Stimulated activated CD4-positive, alpha-beta T cell treated with anti-CD3 and anti-CD28 coated beads, Interleukin-2, amount 100 ng/mL, for 24 hours (primary cell): ENCODE measurements at places on chromosomes 13 and 19.

DNA sequence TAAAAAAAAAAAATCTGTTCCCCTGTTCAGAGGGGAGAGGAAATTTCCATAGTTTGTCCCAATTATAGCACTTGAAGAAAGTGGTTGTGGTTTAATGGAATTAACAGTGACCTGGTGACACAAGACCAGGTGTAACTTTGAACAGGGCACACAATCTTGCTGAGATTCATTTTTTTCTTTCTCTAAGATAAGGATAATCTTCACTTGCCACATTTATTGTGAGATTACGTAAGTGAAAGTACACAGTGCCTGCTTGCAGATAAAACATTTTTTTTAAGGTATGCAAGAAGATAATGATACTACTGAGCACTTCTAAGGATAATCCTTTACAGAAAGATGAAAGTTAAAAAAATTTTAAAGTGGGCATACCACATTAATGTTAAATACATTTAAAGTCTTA, 448.1 kb downstream of the DIAPH3 start:
- no peak for DNase-seq

GRCh38 chr13:30936971-30937370, 4.5 kb downstream of the TEX26 start:
- no peak for DNase-seq

GRCh38 chr13:25453850-25454365, 82.1 kb downstream of the ATP8A2 start:
- no peak for DNase-seq

GRCh38 chr19:4390017-4390566, 10.3 kb downstream of the SH3GL1 start:
- no peak for DNase-seq

DNA sequence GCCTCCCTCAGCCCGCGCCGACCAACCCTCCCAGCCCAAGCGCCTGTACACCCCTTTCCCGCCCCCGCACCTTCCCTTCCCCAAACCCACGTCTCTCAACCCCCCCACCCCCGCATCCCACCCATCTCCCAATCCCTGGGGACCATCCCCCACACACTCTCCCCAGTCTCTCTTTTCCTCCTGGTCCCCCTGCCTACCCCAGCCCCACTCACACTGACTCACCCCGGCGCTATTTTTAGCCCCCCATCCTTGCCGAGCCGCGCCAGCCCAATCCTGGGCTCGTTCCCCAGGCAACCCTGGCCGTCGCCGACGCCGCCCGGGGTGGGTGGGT, 11.7 kb downstream of the CIC start:
- no peak for DNase-seq

DNA sequence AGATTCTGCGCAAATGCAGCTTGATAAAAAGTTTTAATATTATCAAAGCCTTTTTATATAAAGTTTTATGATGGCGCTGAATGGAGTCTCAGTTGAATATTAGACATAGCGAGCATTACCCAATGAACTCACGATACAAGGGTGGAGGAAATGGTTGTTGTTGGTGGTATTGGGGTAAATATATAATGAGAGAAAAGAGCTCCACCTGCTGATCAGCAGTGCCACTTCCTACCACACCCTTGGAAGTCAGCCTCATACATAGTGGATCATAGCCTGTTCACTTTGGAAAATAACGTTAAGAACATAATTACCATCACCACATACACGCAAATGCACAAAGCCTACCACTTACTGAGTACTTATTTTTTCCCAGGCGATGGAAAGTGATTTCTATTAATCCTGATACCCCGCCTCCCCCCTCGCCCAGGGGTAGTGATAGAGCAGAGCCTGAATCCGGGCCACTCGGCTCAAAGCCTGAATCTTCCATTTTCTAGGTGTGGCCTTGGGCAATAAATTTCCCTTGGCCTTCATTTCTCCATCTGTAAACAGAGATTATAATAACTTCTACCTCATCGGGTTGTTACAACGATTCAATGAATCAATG, 358.3 kb downstream of the KLF5 start:
- DNase-seq: no peak

DNA sequence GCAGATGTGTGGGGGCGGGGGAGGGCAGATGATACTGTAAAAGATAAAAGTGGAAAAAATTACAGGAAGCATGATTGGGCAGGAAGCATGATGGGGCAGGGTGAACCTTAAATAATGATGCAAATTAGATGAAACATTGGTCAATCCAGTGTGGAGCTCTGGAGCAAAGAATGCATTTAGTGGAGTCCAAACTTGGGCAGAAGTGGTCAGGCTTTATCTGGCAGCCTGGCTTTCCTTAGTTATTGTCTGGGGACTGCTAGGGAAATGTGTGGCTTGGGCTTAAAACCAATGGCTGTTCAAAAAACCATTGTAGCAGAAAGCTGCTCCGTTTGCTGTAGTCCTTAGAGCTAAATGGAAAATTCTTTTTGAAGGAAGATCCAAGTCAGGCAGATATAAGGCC, 1077.3 kb upstream of the MIR17HG start:
- DNase-seq: no peak

GRCh38 chr13:110520431-110521295, 40.9 kb downstream of the RAB20 start:
- no peak for DNase-seq

GRCh38 chr19:1651568-1652291, 685 bp downstream of the TCF3 start:
- DNase-seq: peak; percentile 45

DNA sequence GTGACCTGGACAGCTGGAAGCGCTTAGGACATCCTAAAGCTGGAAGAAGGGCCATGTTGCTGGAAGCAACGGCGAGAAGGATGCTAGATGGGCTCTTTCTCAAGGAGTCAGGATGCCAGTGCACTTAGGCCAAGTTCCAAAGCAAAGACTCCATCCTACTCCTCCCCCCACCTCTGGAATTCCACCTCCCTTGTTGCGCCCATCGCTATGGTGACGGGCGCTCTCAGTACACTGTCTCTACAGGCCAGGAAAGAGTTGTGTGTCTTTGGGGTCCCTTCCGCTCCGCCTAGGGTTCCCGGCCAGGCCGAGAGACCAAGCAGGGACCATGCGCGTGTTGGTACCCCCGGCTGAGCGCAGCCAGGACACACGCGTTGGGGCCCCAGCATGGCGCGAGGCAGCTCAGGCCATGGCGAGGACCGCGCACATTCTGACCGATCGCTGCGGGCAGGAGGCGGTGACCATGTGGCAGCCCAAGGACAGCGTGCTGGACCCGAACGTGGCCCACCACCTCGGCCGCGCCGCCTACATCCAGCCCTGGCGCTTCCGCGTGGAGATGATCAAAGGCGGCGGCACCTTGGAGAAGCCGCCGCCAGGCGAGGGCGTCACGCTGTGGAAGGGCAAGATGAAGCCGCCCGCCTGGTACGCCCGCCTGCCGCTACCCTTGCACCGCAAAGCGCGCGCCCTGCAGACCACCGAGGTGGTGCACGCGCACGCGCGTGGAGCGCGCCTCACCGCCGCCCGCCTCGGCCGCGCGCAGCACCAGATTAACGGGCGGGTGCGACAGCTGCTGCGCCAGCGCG, 31.0 kb upstream of the SLC1A6 start:
- DNase-seq: no peak

DNA sequence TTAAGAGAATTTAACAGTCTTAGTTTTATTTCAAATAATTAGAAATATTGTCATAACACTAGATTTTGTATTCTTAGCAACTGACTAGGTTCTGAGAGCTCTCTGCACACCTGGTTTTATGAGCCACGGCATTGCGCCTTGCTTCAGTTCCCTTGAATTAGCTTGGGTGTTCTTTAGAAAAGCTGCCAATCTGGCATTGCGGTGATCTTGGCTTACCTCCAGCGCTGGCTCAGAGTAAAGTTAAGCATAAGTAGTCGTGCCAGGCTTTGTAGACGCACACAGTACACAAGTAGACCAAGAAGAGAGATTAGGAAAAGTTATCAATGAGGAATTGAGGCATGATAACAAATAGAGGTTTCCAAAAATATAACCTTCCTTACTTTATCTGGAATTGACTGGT, 45.7 kb downstream of the TPP2 start:
- no peak for DNase-seq

- no peak for DNase-seq
These were observed 211.5 kb upstream of the KL start for GRCh38 chr13:32804673-32805230.

DNA sequence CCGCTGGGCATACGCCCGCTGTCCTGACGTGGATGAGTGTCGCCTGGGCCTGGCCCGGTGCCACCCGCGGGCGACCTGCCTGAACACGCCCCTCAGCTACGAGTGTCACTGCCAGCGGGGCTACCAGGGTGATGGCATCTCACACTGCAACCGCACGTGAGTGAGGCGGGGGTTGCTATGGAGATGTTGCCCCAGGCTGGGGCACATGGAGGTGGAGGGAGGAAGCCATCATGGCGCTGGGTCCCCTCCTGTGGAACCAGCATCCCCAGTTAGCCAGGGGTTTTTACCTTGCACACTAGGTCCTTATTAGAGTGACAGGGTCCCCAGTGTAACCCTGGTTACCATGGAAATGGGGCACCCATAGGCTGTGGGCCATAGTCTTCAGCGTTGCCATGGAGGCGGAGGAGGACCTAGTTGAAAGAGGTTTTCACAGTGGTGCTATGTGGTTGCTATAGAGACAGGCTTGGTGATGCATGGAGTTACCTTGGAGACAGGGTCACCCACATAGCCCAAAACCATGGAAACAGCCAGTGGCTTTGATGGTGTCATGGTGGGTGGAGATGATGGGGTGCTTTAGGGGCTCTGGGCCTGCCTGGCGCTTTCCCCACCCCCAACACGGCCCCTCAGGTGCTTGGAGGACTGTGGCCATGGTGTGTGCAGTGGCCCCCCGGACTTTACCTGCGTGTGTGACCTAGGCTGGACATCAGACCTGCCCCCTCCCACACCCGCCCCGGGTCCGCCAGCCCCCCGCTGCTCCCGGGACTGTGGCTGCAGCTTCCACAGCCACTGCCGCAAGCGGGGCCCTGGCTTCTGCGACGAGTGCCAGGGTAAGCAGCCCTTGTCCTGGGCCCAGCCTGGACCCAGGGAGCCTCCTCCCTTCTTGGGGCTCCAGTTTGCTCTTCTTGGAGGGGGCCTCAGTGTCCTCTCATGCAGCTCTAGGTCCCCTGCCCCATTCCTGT, 27.1 kb downstream of the MEGF8 start:
- no peak for DNase-seq

DNA sequence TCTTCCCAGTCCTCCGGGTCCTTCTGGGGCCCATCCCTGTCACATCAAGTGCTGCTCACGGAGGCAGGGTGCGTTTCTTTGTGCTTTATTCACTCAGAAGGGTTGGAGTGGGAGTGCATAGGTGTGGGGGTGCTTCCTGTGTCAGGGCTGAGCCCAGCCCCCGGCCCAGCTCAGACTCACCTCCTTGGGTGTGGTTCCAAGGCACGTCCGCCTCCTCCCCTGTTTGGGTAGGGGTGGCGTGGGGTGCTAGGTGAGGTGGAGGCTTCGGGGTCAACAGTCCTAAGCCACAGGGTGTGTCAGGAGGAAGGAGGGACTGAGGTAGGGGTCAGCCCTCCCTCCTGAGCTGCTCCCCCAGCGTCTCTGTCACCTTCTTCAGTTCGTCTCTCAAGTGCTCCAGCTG, 3.1 kb downstream of the CCER2 start:
- no peak for DNase-seq

- DNase-seq: peak; percentile 44
These were observed 1.3 kb downstream of the IL11 start for GRCh38 chr19:55368701-55369563.

GRCh38 chr19:57773488-57773887, 4.0 kb downstream of the ZNF586 start:
- no peak for DNase-seq

GRCh38 chr13:20684546-20684945, 19.0 kb upstream of the IL17D start:
- no peak for DNase-seq

- DNase-seq: no peak
These were observed 17.5 kb upstream of the PROZ start for GRCh38 chr13:113140677-113141600.

DNA sequence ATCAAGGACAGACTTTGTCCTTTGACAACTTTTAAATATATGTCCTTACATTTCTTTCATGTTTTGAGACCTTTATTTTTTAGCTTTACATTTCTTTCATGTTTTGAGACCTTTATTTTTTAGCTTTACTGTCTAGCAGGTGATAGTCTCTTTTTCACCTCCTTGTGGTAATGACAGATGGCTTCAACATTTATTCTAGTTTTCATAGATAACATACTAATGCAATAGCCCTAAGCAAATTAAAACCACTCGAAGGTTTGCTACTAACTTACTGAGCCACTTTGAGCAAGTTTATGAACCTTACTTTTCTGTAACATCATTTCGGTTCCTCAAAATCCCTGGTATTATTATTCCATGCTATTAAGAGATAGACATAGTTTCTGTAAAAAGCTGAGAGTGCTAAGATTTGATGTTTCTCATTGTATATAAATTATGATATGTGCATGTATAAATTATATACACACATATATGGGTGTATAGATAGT, 4.5 kb downstream of the DACH1 start:
- DNase-seq: no peak

GRCh38 chr19:38559428-38560401, 58.0 kb downstream of the MAP4K1 start:
- DNase-seq: peak; percentile 37

DNA sequence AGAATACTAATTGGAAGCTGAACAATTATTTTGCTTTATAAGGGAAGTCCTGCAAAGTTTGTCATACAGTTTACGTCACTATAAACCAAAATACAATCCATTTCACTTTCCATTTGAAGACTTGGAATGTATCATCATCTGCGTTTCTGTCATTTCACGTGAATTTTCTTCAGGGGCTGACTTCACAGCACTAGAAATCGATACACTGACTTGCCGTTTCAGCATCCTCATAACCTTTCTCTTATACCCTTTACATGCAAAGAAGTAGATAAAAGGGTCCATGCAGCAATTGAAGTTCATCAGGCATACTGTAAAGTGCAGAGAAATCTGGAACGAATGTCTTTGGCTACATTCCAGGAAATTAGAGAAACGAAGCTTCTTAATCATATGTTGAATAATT, 12.2 kb downstream of the GPR183 start:
- DNase-seq: no peak

GRCh38 chr19:10760273-10760944, 42.5 kb downstream of the DNM2 start:
- DNase-seq: peak; percentile 51

GRCh38 chr13:51524829-51525566, 59.3 kb upstream of the WDFY2 start:
- no peak for DNase-seq

DNA sequence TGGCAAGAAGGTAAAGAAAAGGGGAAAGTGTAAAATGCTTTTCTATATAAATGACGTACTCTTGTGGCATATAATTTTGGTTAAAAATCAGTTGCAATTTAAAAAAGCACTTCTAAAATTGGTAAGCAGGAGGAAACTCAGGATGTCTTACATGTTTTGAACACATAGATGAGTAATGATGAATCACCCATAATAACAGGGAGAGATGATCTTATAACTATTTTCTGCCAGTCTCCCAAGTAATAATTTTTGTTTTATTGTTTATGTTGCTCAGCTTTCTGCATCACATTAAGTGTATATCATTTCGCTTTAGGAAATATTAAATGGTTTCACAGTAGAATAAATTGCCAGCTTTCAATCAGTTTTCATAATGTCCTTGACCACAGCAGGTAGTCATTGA, 1430.7 kb upstream of the PCDH20 start:
- no peak for DNase-seq
